RWPE2 (cell line): ENCODE measurements at places on chromosomes 1 and 21.

DNA sequence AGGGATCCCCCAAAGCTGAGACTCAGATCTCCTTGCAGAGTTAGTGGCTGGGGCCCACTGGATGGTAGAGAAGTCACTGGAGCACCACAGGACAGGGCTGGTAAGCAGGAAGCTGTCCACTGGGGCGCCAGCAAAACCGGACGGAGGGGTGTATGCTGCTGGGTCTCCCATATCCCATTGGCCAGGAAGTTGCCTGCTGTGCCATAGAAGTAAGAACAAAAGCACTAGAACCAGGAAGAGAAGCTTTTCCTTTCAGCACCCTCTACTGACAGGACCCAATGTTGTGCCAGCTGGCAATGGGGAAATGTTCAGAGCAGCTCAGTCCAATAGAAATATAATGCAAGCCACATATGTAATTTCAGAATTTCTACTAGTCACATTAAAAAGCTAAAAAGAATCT is 146.6 kb downstream of the SPATA46 start:
- DNase-seq, result no peak

- DNase-seq, result no peak
Measured at GRCh38 chr21:18443701-18444100, 40.1 kb upstream of the TMPRSS15 start.

- DNase-seq, result no peak
Measured at GRCh38 chr21:31599563-31599962, 59.9 kb upstream of the SOD1 start.

DNA sequence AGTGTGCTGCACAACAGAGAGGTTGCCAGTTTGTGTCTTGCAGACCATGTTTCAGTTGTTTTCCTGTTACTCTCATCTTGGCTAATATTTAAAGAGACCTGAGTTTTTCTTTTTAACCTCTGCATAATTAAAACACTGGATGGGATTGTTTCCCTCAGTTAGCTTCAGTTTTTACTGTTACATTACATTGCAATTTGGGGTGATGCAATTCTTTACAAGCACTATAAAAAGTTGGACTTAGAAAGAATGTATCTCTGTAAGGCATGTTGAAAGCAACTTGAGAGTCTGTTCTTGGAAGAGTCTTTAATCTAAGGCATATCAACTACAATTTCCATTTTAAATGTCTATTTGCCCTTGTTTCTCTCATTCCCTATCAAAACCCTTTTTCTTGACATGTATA is 99.1 kb downstream of the DNM3 start:
- no peak for DNase-seq
